ENCODE measurements at places on chromosomes 3 and 15. TPM values are rescaled to one million over a fixed set of nuclear protein-coding genes. Genes with fewer than 3 reads are reported as not detected.

DNA sequence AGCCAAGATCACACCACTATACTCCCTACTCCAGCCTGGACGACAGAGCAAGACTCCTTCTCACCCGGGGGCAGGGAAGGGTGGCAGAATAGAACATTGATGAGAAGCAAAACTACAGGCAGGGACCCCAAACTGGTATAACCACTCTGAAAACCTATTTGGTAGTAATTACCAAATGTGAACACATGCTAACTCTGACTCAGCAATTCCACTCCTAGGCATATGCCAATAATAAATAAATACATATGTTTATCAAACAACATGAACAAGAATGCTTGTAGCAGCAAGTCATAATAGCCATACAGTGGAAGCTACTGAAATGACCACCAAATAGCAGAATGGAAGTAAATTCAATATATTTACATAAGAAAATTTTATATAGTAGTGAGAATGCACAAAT lies 31.0 kb upstream of the USP50 start:
- H3K4me1 ChIP-seq = no peaks in the 10 kb centered on the region
- H3K27me3 ChIP-seq = no peaks in the 10 kb centered on the region
- no peak overlapping the region for H3K27ac ChIP-seq
- no peak for DNase-seq
- peaks cover 24% of the 10 kb centered on the region for H3K36me3 ChIP-seq

GRCh38 chr3:134279466-134279865 lies 28.8 kb upstream of the RYK start:
- H3K4me1 ChIP-seq = no peaks in the 10 kb centered on the region
- no peak overlapping the region for H3K4me3 ChIP-seq
- no peaks in the 10 kb centered on the region for H3K36me3 ChIP-seq
- no peak overlapping the region for H3K27ac ChIP-seq
- DNase-seq = no peak

- H3K4me3 ChIP-seq = no peak overlapping the region
- no peaks in the 10 kb centered on the region for H3K27me3 ChIP-seq
- no peaks in the 10 kb centered on the region for H3K36me3 ChIP-seq
- no peak for DNase-seq
- H3K4me1 ChIP-seq = no peaks in the 10 kb centered on the region
Observed at GRCh38 chr15:31035610-31036009, 44.2 kb upstream of the MTMR10 start.

DNA sequence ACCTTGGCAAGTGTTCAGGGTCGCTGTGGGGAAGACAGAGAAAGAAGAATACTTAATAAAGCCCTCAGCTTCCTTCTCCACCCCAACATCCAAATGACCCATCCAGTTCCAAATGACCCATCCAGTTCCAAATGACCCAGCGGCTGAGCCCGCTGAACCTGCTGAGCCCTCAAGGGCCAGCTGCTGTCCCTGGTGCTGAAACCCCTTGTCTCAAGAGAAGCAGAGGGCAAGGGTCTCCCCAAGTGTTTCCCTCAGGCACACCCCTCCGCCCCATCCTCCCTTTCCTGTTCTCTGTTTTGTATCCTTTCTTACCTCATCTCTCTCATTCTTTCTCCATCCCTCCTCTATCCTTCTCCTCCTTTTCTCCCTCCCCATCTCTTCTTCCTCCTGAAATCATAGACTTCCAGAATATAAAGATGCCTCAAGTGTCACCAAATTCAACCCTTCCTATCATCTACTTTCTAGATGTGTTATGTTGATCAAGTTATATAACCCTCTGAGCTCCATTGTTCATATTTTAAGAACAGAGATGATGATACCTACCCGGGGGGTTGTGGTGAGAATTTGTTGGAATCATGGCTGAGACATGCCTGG lies 29.0 kb downstream of the CCDC33 start:
- DNase-seq = peak; percentile 96
- H3K27ac ChIP-seq = no peak overlapping the region
- H3K4me3 ChIP-seq = no peak overlapping the region
- no peaks in the 10 kb centered on the region for H3K36me3 ChIP-seq

DNA sequence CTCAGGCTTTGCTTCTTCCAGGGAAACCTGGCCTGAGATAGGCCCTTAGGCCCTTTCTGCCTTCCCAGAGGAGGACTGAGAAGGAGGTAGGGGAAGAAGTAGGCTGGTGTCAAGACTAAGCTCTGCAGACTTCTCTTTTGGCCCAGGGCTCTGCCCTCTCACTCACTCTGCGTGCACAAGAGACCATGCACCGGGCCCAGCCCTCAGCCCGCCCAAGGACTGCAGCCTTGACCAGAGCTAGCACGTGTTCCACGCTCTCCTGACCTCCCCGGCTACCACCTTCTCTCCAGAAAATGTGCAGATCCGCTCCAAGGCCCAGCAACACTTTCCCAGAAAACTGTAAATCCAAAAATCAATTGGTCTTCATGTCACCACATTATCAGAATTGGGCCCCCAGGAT lies 59.8 kb downstream of the SEMA5B start:
- no peak for DNase-seq
- no peaks in the 10 kb centered on the region for H3K36me3 ChIP-seq
- no peaks in the 10 kb centered on the region for H3K27me3 ChIP-seq
- no peak overlapping the region for H3K27ac ChIP-seq
- H3K4me1 ChIP-seq = peaks cover 9% of the 10 kb centered on the region
- no peak overlapping the region for H3K4me3 ChIP-seq

DNA sequence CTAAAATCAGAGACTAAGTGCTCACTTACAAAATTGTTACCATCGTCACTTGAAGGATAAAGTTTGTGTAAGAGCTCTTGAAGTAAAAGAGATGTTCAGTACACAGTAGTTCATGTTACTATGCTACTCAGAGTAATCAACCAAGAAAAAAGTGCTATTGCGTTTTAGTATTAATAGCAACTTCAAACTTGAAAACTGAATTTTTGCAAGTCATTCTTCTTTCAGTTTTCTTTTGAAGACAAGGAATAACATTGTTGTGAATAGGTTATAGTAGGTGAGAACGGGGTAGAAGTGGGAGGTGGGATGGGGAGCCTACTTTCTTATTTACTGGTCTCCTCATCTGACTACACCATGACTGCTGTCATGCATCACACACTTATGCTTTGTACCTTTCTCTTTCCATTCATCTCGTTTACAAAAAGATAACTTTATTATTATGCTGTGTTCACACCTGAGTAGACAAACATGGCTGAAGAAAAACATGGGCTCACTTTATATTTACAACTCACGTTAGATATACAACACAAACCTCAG lies 39.3 kb upstream of the P3H2 start:
- H3K4me3 ChIP-seq = no peak overlapping the region
- no peak overlapping the region for H3K27ac ChIP-seq
- no peaks in the 10 kb centered on the region for H3K36me3 ChIP-seq
- no peaks in the 10 kb centered on the region for H3K4me1 ChIP-seq
- no peak for DNase-seq

DNA sequence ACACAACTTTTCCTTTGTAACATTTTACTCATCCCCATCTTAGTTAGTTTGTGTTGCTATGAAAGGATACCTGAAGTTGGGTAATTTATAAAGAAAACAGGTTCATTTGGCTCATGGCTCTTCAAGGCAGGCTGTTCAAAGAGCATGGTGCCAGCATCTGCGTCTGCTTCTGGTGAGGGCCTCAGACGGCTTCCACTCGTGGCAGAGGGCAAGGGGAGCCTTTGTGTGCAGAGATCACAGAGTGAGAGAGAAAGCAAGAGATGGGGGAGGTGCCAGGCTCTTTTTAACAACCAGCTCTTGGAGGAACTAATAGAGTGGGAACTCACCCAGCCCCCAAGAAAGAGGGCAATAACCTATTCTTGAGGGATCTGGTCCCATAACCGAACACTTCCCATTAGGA lies 23.1 kb downstream of the PLA2G4F start:
- H3K4me3 ChIP-seq = no peak overlapping the region
- peaks cover 26% of the 10 kb centered on the region for H3K4me1 ChIP-seq
- no peak for DNase-seq
- H3K27ac ChIP-seq = no peak overlapping the region
- H3K36me3 ChIP-seq = no peaks in the 10 kb centered on the region
- H3K27me3 ChIP-seq = no peaks in the 10 kb centered on the region

DNA sequence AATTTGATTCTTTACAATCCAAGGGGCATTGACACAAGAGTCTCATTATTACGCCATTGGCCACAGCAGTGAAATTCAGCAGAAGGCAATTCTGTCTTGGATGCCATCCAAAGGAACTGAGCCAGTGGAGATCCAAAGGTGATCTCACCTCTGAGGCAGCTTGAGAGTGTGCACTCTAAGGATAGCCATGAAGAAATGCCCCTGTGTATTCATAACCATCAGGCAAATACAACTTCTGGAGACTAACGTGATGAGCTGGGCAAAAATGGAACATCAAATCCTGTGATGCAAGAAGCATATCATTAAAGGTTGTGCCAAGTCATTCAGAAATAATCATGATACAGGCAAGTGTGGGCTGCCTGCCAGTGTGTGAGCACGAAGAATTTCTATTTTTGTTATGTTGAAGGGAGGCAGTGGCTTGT lies 41.4 kb downstream of the ROBO2 start:
- H3K27ac ChIP-seq = no peak overlapping the region
- no peak for DNase-seq
- no peaks in the 10 kb centered on the region for H3K36me3 ChIP-seq

DNA sequence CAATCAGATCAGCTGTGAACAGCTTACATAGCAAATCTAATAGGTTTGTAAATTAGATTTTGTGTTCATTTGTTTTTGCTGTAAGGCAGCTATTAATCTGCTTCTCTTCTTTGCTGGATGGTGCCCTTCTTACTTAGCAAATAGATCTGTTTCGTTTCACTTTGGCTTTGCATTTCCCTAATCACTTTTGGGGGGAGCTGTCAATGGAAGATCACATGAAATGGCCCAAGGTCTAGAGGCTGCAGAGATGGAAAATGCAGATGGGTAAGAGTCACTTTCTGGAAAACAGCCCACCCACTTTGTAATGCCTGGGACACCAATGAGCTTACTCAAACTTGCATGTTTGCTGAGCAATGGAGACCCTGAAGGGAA lies 36.4 kb downstream of the ST8SIA2 start:
- DNase-seq = no peak
- H3K27me3 ChIP-seq = no peaks in the 10 kb centered on the region
- no peaks in the 10 kb centered on the region for H3K36me3 ChIP-seq
- H3K4me1 ChIP-seq = peaks cover 18% of the 10 kb centered on the region
- H3K4me3 ChIP-seq = no peak overlapping the region

GRCh38 chr15:85063088-85063487 lies 81.4 kb downstream of the PDE8A start:
- no peaks in the 10 kb centered on the region for H3K27me3 ChIP-seq
- no peaks in the 10 kb centered on the region for H3K4me1 ChIP-seq
- no peak overlapping the region for H3K27ac ChIP-seq
- no peak overlapping the region for H3K4me3 ChIP-seq
- H3K36me3 ChIP-seq = no peaks in the 10 kb centered on the region

DNA sequence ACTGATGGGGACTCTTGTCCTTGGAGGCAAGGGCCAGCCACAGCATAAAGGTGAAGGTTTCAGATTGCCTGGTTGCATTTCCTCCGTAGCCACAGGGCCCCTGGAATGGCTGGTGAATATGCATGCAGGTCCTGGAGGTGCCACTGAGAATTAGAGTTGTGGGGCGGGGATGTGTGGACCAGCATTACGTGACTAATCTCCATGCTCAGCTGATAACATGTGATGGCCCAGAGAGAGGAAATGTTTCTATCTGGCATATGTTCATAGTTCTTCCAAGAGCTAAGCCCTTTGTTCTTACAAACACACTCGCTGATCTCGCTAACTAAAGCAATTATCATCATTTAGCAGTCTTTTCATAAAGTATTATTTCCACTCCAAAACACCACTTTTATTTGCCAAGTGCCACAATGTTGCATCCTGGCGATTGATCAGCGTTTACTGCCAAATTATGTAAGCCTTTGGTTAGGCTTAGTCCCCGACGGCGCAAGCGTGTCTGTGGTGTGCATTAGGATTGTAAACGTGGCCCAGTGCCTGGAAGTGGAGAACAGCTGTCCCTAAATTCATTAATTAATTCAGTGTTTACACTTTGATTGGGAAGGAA lies 55.9 kb downstream of the CGNL1 start:
- DNase-seq = no peak
- peaks cover 11% of the 10 kb centered on the region for H3K4me1 ChIP-seq
- H3K27ac ChIP-seq = no peak overlapping the region
- no peaks in the 10 kb centered on the region for H3K27me3 ChIP-seq

- H3K4me3 ChIP-seq = no peak overlapping the region
- DNase-seq = no peak
- H3K4me1 ChIP-seq = no peaks in the 10 kb centered on the region
- no peaks in the 10 kb centered on the region for H3K36me3 ChIP-seq
- H3K27me3 ChIP-seq = no peaks in the 10 kb centered on the region
- H3K27ac ChIP-seq = no peak overlapping the region
Observed at GRCh38 chr3:75012791-75013331, 398.4 kb upstream of the CNTN3 start.

GRCh38 chr3:60932643-60933042 lies 318.6 kb downstream of the FHIT start:
- no peak for DNase-seq
- H3K36me3 ChIP-seq = no peaks in the 10 kb centered on the region
- no peak overlapping the region for H3K4me3 ChIP-seq
- H3K27me3 ChIP-seq = no peaks in the 10 kb centered on the region

Gene PCLAF
- 119 TPM for total RNA-seq

Gene ZIC1
- total RNA-seq = 0.84 TPM

Gene SMCO1
- not detected for total RNA-seq

Gene ISLR
- total RNA-seq = 0.68 TPM

Gene AQP9
- not detected for total RNA-seq
